ENCODE measurements at places on chromosomes 2 and 18.

DNA sequence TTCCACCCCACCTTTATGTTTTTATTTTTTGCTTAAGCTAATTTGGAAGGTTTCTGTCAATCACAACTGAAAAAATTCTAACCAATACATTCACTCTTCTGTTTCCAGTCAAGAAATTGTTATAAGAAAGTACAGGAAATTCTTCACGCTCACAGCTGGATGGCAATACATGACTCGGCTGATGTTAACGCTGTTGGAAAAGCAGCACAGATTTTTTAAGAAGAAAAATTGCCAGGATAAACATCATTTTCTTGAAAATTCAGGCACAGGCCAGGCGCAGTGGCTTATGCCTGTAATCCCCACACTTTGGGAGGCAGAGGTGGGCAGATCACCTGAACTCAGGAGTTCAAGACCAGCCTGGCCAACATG, 46.1 kb downstream of the STPG4 start:
- no peak for DNase-seq

DNA sequence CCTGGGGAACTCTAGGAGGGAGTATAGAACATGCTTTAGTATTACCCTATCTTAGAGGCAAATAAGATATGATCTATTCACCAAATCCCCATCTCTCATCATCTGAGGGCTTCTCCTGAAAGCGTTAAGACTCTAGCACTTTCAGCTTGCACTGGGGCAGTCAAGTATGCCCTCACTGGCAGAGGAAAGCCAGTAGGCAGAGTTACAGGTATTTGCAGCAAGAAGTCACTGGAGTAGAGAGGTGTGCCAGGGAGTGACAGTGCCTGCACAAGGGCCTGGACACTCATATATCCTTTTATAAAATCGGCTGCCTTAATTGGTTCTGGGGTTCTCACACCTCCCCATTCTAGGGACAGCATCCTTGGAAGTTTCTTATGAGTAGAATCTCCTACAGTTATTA, 31.9 kb upstream of the CCDC85A start:
- no peak for DNase-seq

DNA sequence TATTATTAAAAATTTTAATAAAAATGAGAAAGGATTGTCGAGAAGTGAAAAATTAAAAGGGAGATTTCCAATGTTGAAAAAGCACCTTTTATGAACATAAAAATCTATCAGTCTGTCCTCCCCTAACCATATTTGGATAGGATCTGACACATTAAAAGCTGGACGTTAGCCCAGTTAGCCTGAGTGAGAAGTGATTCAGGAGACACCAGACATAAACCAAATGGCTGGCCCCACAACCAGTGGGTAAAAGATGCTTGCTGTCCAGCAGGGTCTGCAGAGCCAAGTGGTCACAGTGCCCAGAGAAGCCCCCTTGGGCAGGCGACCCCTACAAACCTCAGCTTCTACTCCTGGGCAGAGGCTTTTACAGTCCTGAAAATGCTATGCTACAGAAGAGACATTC, 253.8 kb upstream of the LYPD1 start:
- DNase-seq: no peak

- no peak for DNase-seq
Observed at GRCh38 chr18:43662657-43663056, 385.4 kb upstream of the SYT4 start.

GRCh38 chr2:8154936-8155335, 526.9 kb upstream of the ID2 start:
- DNase-seq: no peak

DNA sequence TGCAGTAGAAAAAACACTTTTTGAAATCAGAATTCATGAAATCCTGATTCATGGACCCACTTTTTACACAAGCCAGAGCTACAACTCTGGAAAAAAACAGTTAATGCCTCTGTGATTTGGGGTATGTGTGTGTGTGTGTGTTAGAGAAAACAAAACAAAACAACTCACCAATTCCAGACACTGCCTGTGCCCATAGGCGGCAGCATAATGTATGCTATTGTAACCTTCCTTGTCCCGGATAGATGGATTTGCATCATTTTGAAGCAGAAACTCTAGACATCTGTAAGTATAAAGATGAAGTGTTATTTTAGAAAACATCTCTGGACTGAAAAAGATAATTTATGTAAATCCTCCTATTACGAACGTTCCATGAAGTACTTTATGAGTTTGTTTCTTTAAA, 152.0 kb upstream of the PGAP1 start:
- DNase-seq: no peak

GRCh38 chr2:205678541-205679142, 3.7 kb upstream of the NRP2 start:
- no peak for DNase-seq

DNA sequence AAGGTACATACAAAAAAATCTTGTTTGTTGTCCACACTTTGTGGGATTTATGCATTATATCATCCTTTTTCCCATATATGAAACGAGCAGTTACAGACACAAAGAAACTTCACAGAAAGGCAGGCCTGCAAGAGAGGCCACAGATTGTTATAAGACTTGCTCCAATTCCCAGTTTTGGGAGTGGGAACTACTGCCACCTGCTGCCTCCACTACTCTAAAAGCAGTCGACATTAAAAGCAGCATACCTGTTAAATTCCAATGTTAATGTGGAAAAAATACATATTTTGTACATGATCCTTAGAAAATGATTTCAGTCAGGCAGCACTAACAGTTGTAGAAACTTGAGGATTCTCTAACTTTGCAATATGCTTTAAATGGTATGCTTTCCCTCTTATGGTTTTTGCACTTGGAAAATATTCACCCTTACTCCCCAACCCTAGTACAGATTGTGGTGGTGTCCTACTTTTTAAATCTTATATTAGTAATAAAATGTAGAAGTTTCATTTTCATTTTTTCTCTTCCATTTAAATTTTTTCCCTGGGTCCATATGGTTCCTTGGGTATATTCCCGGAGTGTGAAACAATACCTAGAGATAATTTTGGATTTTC, 37.9 kb downstream of the SLC38A11 start:
- peak; percentile 30 for DNase-seq

- no peak for DNase-seq
Observed at GRCh38 chr2:174442546-174443510, 44.0 kb downstream of the GPR155 start.

- DNase-seq: no peak
Observed at GRCh38 chr2:165560377-165560988, 91.0 kb downstream of the CSRNP3 start.

DNA sequence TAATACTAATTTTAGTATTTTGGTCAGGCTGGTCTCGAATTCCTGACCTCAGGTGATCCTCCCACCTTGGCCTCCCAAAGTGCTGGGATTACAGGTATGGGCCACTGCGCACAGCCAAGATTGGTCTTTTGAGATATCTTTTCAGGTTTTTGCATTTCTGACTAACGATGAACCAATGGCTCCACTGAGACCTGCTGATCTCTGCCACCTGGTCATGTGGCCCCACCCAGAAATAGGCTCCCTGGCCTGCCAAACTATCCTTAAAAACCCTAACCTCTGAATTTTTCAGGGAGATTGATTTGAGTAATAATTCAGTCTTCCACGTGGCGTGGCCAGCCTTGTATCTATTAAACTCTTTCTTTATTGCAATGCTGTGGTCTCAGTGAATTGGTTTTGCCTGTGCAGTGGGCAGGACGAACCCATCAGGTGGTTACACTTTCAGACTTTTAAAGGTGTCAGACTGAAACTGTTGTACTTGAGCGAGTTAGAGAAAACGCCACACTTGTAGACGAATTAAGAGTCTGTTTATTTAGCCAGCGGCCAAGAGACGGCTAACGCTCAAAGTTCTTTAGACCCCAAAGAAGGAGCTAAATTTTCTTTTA, 85.8 kb upstream of the MSH6 start:
- no peak for DNase-seq

GRCh38 chr2:202327858-202328257, 48.3 kb upstream of the BMPR2 start:
- DNase-seq: no peak

- DNase-seq: no peak
Observed at GRCh38 chr2:218869064-218869463, 9.5 kb downstream of the WNT6 start.

DNA sequence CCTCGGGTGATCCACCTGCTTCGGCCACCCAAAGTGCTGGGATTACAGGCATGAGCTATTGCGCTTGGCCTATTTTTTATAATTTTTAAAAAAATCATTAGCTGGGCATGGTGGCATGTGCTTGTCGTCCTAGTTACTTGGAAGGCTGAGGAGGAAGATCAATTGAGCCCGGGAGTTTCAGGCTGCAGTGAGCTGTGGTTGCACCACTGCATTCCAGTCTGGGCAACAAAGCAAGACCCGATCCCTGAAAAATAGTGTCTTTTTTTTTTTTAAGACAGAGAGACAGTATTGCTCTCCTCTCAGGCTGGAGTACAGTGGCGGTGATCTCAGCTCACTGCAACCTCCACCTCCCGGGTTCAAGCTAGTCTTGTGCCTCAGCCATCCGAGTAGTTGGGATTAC, 4.8 kb downstream of the SSB start:
- DNase-seq: no peak

GRCh38 chr2:61763605-61764034, 90.2 kb downstream of the FAM161A start:
- DNase-seq: no peak

DNA sequence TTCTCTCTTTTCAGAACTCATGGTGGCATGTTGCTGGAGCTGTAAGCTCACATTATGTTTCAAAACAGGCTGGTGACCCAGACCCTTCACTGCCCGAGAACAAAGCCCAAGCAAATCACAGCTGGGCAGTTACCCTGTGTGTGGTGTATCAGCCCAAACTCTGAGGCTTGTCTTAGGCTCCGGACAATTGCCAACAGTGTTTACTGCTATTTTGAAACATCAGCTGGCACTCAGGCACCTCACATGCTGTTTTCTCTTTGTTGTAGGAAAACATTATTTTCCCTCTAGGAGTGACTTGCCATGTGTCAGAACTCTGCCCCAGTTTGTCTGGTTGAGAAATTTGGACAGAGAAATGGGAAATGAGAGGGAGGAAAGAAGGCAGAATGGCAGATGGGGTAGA, 237.6 kb upstream of the APCDD1 start:
- DNase-seq: no peak

- no peak for DNase-seq
Observed at GRCh38 chr18:69626643-69627242, 226.1 kb downstream of the DOK6 start.

DNA sequence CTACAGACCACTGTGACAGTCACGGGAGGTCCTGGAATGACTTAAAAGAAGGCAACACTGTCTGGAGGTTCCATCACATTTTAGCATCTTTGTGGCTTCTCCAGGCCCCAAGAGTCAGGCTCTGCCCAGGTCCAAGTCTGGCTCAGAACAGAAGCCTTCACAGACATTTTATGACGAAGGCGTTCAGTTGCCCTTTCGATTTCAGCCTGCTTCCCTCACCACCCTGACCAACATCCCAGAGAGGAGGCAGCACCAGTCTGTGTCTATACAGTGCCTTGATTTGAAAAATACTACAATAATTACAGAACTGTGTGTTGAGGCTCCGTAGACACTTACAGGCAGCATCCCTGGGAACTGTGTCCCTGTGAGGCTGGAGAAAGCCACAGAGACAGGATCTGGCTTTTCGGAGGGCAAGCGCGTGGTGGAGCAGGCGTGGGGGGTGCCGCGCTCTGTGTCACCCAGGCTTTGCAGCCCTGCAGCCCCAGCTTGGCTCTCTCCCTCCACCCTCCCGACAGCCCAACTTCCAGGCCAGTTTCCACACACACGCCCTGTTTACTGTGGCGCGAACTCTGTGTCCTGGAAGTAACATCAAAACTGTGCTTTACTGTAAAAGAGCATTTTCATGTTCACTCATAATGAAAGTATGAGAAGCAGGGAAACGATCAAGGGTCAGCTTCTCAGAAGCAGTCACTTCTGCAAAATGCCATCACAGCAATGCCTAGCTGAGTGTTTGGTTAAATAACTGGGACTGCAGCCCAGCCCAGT, 153.5 kb upstream of the ALKAL2 start:
- no peak for DNase-seq

DNA sequence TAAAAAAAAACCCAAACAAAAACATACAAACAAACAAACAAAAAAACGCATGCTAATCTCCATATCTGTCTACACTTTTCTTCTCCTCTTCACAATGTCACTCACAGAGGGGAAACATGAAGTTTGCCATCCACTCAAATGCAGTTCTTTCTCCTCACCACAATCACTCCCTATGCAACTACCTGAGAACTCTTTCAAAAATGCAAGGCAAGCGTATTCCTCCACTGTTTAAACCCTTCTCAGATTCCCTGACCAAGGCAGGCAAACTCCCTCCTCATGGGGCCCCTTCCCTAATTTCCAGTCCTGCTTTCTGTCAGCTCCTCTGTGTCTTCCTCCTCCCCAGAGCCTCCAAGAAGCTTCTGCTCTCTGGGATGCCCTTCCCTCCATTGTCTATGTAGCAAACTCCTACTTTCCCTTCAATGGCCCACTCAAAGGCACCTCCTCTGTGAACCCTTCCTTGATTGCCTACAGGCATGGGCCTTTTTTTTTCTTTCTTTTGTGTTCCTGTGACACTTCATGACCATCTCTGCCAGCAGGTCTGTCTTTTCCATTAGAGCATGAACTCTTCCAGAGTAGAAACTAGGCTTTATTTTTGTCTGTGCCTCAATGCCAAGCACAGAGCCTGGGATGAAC, 143.8 kb upstream of the SLC1A4 start:
- no peak for DNase-seq

GRCh38 chr2:191866675-191867506, 20.0 kb upstream of the CAVIN2 start:
- no peak for DNase-seq

- no peak for DNase-seq
Observed at GRCh38 chr2:161586517-161587167, 37.6 kb upstream of the SLC4A10 start.

DNA sequence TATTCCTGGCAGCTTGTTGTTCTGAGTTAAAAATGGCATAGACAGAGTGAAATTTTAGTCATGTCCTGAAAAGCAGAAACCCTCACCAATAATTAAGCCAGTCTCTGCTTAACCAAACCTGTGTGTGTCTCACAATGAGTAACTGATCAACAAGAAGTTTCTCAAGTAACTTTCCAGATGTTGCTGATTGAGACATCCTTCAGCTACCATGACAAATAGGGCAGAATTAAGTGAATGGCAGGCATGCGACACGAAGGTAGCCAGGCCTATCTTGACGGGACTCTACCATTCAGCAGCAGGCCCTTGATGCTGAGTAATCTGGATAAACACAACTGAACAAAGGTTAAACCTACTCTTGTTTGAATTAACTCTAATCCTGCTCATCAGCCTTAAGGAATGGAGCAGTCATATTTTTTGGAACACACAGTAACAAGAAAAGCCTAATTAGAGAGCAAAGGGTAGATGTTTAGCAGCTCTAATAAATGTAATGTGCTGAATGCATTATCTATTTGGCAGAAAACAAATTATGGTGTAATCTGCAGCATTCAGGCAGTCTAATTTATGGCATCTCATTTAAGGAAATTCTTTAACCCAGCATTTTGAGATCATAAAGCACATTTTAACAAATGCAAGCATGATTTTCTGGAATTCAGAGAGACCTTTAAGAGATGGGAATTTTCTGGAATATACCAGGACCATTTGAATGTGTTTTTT, 159.5 kb upstream of the EPHA4 start:
- no peak for DNase-seq

GRCh38 chr2:168781191-168781817, 21.1 kb upstream of the NOSTRIN start:
- DNase-seq: no peak

- peak; percentile 89 for DNase-seq
Observed at GRCh38 chr18:12236934-12237832, 17.0 kb upstream of the CIDEA start.

GRCh38 chr2:220044383-220044782, 417.0 kb downstream of the SLC4A3 start:
- no peak for DNase-seq
